ENCODE measurements at places on chromosomes 13 and 19.

- no peak for DNase-seq
Measured at GRCh38 chr13:114198556-114198955, 19.5 kb downstream of the CFAP97D2 start.

DNA sequence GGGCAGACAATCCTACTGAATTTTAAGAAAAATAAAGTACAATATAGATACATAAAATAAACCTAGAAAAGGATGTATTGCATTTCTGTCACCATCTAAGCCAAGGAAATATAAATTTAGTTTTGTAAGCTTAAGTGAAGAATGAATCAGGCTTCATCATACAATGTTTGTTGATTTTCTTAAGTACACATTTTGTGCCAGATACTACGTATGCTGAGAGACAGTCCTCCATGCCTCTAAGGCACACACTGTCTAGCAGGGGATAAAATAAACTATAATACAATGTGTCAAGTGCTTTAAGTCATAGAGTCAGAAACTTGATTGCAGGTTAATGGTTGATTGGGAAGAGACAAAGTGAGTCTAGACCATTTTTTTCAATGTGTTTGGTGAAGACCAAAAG is 465.7 kb downstream of the TBC1D4 start:
- DNase-seq: no peak

- no peak for DNase-seq
Measured at GRCh38 chr13:70623239-70623638, 515.0 kb upstream of the KLHL1 start.

GRCh38 chr19:50478901-50479715 is 2.5 kb upstream of the GARIN5A start:
- no peak for DNase-seq

- no peak for DNase-seq
Measured at GRCh38 chr19:6495947-6496346, 6.2 kb downstream of the TUBB4A start.

GRCh38 chr13:45238945-45239795 is 38.3 kb upstream of the KCTD4 start:
- DNase-seq: no peak

DNA sequence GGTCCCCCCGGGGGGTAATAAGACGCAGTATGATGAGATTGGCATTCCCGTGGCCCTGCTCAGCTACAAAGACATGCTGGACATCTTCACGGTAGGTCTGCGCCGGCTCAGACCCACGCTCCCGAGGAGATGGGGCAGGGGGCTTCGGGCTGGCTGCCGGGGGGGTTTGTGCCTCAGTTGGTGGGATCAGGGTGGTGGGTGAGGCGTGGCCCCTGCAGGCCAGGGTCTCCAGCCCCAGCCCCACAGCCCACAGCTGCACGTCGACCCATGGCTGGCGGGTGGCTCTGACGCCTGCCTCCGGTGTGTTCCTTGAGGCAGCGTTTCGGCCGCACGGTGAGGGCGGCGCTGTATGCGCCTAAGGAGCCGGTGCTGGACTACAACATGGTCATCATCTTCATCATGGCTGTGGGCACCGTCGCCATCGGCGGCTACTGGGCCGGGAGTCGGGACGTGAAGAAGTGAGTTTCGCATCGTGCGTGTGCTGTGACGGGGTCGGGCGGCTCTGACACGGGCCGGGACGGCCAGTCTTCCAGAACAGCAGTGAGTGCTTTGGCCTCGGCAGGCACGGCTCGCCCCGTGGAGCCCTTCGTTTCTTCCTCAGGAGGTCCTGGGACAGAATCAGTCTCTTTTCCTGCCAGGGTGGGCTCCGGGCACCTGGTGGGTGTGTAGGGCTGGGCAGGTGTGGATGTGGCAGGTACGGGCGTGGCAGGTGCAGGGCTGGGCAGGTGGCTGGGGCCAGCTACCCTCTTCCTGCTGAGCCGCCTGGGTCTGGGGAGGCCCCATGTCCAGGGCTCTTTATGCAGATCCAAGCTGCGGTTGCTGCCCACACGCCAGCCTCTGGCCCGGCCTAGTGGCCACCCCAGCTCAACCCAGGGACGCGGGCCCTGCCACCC is 10.5 kb downstream of the SPPL2B start:
- DNase-seq: no peak

DNA sequence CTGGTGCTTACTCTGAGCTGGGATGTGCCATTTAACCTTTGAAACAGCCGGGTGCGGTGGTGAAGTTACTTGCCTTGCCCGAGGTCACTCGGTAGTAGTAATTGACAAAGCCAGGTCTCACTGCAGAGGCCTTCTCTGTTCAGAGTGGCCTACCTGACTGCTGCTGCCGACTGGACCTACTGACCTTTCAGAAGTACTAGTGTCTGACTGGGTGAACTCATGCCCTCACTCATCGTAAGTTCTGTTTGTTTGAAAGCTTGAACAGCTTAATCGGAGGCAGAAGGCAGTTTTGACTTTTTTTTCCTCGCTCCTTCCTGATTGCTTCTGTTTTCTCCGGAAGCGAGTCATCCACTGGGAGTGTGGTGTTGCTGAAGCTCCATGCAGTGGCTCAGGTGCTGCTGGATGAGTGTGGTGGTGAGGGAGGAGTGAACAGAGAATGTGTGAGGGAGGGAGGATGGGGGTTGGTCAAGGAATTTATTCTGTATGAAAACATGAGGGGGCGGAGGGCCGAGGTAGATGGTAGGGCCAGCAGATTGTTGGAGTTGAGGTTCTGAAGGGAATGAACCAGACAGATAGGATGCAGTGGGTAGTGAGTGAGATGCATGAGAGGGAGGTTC is 2.7 kb downstream of the SPINT2 start:
- no peak for DNase-seq

DNA sequence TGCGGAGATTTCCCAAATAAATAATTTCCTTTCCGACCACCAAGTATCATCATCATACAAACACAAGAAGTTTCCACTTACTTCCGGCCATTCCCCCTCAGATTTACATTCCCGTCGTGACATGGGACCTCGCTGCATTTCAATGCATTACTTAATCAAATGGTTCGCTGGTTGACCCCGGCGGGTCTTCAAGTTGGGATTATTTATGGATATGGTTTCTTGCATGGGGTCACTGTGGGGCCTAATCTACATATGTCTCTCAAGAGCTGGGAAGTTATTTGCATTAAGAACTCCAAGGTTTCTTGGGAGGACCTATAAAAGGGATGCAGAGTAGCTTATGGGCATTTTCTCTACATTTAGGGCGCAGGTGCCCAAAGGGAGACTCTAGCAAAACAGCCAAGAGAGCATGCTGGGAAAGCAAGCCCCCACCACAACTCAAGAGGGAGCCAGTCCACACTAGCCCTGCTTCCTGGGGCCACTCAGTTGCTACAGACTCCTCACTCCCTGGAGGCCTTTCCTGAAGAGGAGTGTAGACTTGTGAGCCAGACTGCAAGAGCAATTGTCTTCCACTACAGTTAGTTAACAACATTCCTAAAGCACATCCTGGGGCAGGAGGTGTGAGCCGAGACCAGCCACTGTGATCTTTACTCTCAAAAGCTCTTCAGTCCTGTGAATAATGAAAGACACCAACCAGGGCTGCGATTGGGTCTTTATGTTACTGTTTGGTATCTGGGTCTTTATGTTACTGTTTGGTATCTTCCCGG is 125.3 kb downstream of the KATNAL1 start:
- no peak for DNase-seq

- no peak for DNase-seq
Measured at GRCh38 chr13:67577361-67577760, 347.2 kb upstream of the PCDH9 start.

GRCh38 chr13:112519517-112520060 is 68.4 kb downstream of the TUBGCP3 start:
- no peak for DNase-seq

DNA sequence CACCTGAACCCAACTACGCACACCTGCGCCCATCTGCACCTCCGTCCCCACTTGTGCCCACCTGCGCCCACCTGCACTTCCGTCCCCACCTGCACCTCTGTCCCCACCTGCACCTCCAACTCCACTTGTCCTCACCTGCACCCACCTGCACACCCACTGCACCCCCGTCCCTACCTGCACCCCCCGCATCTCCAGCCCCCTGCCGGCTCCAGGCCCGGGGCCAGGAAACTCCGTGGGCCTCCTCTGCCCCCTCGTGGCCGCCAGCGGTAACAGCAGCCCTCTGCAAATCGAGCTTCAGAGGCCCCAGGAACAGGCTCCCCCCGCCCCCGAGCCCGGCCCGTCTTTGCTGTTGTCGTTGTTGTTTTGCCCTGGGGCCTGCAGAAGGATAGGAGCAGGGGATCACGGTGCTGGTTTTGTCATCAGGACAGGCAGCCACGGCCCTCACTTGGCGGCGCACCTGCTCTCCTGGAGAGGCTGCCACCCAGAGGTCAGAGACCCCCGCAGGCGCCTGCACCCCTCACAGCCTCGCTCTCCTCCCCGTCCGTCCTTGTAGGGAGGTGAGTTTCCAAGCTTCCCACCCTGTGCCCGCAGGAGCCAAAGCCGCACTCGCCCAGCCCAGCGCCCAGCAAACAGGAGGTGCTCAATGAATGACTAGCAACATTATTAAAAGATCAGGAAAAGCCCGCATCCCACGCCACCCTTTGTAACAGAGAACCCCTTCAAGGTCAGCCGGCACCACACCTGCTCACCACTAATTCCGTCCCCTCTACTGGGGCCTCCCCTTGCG is 65.4 kb downstream of the GNG7 start:
- no peak for DNase-seq

GRCh38 chr13:43196086-43196621 is 172.8 kb downstream of the DNAJC15 start:
- peak; percentile 47 for DNase-seq

DNA sequence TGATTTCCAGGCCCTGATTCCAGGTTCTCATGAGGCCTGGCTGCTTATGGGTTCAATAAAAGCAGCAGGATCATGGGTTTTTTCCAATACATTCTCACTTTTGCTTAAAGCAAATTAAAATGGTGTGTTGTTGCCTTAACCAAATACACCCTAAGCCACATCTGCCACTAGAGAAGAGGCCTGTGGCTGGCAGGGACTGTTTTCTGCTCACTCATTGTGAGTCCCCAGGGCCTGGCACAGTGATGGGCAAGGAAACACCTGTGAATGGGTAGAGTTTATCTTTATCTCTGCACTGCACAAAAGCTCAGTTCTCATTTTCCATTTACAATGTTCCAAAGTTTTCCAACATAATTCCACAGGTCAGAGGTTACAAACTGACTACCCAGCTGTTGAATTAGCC is 726.0 kb downstream of the UQCRFS1 start:
- no peak for DNase-seq

- DNase-seq: no peak
Measured at GRCh38 chr19:10061717-10062310, 24.3 kb upstream of the SHFL start.

DNA sequence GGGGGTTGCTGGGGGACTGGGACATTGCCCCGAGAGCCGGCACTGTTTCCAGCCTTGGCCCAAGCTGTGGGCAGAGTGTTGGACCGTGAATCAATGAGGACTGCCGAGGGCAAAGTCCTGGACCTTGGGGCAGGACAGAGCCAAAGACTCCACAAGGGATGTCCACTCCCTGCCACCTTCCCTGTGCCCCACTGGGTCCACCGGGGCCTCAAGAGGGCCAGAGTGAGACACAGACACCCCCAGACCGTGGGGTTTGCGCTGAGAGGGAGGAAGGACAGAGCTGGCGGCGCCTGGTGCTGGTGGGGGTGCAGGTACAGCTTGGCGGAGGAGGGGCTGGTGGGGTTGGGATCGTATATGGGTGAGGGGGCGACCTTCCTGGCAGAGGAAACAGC is 11.8 kb downstream of the MAST3 start:
- DNase-seq: no peak

Data from NCI-H1092 (cell line).